CD8-positive, alpha-beta memory T cell (primary cell): ENCODE measurements at places on chromosomes 5 and 9.

DNA sequence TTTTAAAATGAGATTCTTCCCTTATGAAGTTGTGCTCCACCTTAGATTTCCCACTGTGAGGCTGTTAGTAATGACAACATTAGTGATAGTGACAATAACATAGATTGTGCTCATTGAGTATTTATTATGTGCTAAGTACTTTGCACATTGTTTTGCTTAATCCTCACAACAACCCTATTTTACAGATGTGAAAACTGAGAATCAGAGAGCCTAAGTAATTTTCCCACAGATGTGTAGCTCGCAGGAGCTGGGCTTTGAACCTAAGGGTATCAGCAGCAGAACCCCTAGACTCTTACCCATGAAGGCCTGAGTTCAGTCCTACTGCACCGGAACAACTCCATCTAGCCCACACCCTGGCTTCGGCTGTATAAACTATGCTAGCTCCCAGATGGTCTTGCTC lies 15.6 kb upstream of the ARAP3 start:
- DNase-seq = no peak

GRCh38 chr5:138360941-138361452 lies 8.5 kb downstream of the KDM3B start:
- DNase-seq = no peak

DNA sequence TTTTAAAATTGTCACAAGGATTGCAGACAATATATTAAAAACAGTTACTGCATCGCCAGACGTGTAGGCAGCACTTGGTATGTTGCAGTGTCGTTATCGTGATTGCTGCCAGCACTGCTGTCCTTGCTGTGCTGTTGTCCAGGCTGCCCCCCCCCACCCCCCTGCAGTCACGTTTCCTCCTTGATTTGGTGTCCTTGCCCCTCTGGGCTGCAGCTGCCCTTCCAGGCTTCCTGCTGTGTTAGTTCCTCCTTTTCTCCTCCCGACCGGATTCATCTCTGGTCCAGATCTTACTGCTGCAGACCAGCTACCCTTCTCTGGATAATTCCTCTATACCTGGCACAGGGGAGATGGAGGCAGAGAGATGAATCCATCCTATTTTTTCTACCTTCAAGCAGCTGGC lies 298.9 kb downstream of the TRIM32 start:
- DNase-seq = no peak

DNA sequence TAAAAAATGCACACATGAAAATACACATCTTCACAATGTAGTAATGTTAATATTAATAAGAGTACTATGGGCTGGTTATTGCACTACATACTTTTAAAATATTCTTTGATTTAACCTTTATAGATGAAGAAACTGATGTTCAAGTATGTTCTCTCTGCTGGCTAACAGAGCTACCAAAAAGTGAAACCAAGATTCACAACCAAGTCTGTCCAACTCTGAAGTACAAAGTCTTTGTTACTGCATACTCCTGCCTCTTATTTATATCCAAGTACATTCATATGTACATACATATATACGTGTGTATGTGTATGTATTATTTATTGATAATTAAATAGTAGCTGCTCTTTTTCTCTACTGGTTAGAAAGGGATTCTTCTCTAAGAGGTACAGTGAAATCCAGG lies 325.6 kb downstream of the BNC2 start:
- no peak for DNase-seq

- DNase-seq = no peak
These were observed 19.6 kb downstream of the CRB2 start for GRCh38 chr9:123375469-123376132.

- no peak for DNase-seq
These were observed 37.4 kb downstream of the ARHGEF37 start for GRCh38 chr5:149618581-149619248.

DNA sequence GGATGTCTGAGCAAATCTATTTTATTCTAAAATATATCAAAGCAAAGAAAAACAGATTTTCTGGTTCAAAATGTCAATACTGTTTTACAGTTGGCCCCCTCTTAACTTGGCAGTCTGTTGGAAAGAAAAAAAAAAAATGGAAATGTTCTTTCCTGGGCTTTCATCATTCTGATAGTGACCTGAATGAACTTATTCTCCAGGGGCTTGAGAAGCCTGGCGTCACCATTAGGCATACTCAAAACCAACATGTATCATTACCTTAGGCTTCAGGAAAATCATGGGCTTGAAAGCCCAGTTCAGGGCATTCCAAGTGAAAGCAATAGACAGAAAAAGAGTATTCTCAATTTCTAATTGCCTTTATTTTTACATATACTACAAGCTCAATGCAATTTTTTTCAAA lies 283.7 kb upstream of the PUM3 start:
- DNase-seq = no peak

GRCh38 chr5:126871441-126871840 lies 94.5 kb downstream of the LMNB1 start:
- no peak for DNase-seq

GRCh38 chr5:32542216-32543059 lies 42.9 kb upstream of the SUB1 start:
- DNase-seq = no peak

- DNase-seq = no peak
These were observed 82.3 kb upstream of the AGXT2 start for GRCh38 chr5:35129921-35130485.

DNA sequence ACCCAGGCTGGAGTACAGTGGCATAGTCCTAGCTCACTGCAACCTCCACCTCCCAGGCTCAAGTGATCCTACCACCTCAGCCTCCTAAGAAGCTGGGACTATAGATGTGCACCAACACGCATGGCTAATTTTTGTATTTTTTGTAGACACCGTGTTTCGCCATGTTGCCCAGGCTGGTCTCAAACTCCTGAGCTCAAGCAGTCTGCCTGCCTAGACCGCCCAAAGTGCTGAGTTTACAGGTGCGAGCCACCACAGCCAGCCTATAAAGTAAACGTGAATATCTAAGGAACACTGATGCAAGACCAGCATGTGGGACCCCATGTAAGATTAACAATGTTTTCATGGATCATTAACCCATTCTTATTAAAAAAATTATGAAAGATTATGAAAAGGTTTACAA lies 15.9 kb downstream of the ANXA2R start:
- no peak for DNase-seq

DNA sequence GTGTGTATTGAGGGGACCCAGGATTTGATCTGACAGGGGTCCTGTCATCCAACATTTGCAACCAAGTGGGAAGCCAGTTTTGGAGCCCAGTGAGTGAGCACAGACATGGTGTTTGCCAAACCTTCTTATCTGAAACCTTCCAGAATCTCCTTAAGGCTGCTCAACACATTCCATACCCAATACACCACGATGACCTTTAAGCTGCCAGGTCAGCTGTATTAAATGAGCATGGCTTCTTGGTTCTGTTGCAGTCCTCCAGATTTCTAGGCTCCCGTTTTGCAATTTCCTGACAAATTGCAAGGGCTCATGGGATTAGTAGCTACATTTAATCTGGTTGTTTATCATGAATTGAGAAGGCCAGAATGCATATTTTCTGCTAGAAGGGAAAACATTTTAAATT lies 124.2 kb upstream of the ATP10B start:
- no peak for DNase-seq

GRCh38 chr5:125554355-125554754 lies 807.9 kb upstream of the ZNF608 start:
- no peak for DNase-seq

GRCh38 chr9:36132086-36132485 lies 4.4 kb upstream of the GLIPR2 start:
- no peak for DNase-seq

DNA sequence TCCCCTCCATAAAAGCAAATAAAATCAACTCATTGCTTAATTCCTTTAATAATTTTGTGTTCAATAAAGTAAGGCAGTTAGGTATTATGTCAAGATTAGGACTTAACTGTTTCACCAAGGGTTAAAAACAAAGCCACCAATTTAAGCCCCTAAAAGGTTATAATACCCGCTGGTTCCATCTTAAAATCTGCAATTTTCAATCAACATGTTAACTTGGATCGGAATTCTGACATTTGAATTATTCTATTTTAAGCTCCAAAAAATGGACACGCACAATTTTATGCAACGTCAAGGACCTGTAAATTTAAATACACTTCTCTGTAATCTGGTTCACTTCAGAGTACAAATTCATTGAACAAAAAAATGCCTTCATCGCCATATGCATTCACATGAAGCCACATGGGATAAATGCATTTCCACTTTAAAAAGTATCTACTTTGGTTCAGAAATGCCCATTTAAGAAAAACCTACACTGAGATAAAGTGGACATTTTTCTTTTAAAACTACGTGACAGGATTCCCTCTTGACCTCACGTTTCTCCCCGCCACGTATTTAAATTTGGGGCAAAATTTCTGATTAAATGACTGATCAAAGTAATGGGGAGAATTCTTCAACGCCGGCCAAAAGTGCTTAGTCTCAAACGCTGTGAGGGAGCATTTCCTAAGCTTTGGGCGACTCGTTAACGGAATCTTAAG lies 721 bp downstream of the GIN1 start:
- no peak for DNase-seq

- no peak for DNase-seq
These were observed 31.1 kb downstream of the C5orf58 start for GRCh38 chr5:170263906-170264305.

DNA sequence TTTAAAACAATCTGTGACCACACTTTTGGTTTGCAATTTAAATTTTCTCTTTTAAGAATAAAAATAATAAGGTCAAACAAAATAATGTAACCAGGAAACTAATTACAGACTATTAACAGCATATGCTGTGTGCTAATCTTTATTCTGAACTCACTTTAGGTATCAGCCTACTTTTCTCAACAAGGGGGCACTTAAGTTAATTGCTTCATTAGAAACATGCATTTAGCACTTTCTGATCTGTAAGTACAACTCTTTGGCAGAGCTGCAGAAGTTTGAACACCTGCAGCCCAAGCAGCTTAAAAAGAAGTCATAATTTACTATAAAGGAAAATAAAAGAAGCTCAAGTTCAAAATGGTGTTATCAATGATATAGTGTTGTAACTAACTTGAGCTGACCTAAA lies 21.7 kb downstream of the XRCC4 start:
- no peak for DNase-seq

DNA sequence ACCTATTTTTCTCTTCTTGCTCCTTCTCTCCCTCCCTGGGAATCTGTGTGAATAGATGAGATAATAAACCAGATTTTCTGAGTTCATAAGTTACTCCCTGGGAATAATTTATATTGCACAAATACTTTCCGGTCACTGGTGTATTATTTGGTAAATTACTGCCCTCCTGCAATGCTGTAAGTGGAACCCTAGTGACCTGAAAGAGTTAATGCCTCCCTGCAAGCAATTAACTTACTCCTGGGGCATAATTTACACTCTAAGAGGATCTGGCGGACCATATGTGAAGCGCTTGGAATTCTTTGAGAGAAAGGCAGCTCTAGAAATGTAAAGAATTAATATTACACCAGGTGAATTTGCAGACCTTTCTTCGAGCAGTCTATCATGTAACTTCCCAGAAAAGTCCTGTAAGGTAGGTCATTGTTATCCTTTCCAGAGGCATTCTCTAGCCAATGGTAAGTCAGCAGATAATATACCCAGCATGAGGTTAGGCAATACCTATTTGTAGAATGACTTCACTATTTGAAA lies 7.0 kb upstream of the GDNF start:
- no peak for DNase-seq

- DNase-seq = no peak
These were observed 148.8 kb upstream of the ADAMTSL1 start for GRCh38 chr9:18324928-18325745.

DNA sequence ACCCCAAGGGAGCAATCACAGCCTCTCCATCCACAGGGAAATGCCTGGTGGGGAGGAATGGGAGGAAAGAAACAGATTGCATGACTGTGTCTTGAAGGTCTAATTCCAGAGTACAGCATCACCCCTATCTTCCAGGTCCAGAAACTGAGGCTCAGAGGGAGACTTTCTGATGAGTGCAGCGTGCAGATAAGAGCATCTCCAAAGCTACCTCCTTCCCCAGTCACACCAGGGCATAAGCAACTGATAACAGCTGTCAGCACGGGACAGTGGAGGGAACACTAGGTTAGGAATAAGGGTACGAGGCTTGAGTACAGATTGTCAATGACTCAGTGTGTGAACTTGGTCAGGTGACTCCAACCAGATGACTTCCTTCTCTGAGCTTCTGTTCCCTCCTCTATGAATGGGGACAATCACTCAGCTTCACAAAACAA lies 126.9 kb downstream of the KCNIP1 start:
- DNase-seq = no peak

- DNase-seq = no peak
These were observed 188.7 kb downstream of the HSPA4 start for GRCh38 chr5:133240425-133241091.

DNA sequence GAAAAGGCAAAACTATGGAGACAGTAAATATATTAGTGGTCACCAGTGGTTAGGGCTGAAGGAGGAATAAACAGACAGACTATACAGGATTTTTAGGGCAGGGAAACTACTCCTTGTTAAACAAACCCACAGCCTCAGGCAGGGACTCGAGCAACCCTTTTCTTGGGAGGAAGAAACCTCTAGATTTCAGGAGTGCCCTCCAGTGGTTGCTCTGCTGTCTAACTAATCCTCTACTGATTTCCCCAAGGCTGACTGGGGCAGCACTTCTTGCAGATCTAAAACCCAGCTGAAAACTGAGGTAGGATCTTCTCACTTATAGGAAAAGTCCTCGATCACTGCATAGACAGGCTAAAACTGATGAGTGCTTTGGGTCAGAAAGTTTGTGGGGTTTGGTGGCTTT lies 176.8 kb downstream of the ISOC1 start:
- no peak for DNase-seq

DNA sequence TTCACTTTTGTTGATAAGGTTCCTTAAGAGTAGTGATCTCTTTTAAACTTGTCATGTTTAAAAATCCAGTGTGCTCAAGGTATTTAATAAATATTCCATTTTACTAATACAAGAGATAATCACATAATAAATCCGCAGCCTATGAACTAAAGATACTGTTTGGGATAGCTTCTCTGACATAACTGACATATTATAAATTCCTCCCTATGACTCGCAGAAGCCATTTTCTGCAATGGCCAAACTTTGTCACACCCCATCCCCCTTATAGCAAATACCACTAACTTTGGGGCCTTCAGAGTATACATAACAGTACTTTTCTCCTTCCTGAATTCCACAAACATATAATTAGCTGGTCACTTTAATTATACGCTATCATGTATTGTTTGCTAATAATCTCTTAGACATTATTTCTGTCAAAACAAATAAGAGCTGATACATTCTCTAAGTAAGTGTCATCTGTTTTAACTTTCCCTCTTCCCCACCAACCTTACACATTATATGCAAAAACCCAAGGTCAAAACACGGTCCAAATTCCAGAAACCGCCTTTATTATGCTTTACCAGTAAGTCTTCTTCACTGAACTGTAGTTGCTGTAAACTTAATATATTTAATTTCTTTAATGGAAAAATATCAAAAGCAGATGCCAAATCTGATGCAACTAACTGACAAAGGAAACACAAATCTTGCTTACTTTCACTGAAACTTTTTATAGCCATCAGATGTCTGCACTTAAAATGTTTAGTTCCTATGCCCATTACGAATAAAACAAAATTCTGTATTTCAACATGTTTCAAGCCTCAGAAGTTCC lies 971 bp downstream of the TMEM267 start:
- no peak for DNase-seq
